ENCODE measurements at places on chromosomes 12 and 14. TPM values are rescaled to one million over a fixed set of nuclear protein-coding genes. Genes with fewer than 3 reads are reported as not detected.

MGAT2 gene
- 59.7 TPM for total RNA-seq

NUAK1 gene
- 31.4 TPM for total RNA-seq

LPAR5 gene
- total RNA-seq = not detected

SMIM41 gene
- 0.07 TPM for total RNA-seq

WNT1 gene
- not detected for total RNA-seq

SBNO1 gene
- 33.0 TPM for total RNA-seq

CPNE6 gene
- total RNA-seq = not detected

SERPINA3 gene
- total RNA-seq = 9.7 TPM

FZD10 gene
- not detected for total RNA-seq

BBOF1 gene
- 6.0 TPM for total RNA-seq

INHBE gene
- total RNA-seq = 2.0 TPM

CBLN3 gene
- 4.2 TPM for total RNA-seq

LAG3 gene
- not detected for total RNA-seq

ACOT6 gene
- not detected for total RNA-seq

ARHGEF25 gene
- total RNA-seq = 31.5 TPM

NGB gene
- not detected for total RNA-seq

SOX5 gene
- 6.6 TPM for total RNA-seq

PPP1R36 gene
- 1.2 TPM for total RNA-seq

CBX5 gene
- total RNA-seq = 47.0 TPM

RTN1 gene
- total RNA-seq = 2.8 TPM

MBD6 gene
- total RNA-seq = 15.3 TPM

INSM2 gene
- total RNA-seq = not detected

ANKRD52 gene
- total RNA-seq = 30.0 TPM

FOXN4 gene
- not detected for total RNA-seq

TAS2R14 gene
- 4.3 TPM for total RNA-seq

GNG2 gene
- total RNA-seq = 43.6 TPM

OR4E2 gene
- not detected for total RNA-seq

USP44 gene
- 0.69 TPM for total RNA-seq

BCL2L14 gene
- total RNA-seq = not detected

RIC8B gene
- 18.7 TPM for total RNA-seq

FAM222A gene
- total RNA-seq = 0.23 TPM

PCED1B gene
- total RNA-seq = 0.46 TPM

FGD4 gene
- total RNA-seq = 28.5 TPM

BDKRB1 gene
- total RNA-seq = 1.3 TPM

GZMB gene
- not detected for total RNA-seq

GRIP1 gene
- 0.33 TPM for total RNA-seq

TMEM132C gene
- total RNA-seq = not detected

IFNG-AS1 gene
- total RNA-seq = 0.07 TPM

KLRC1 gene
- total RNA-seq = not detected

TAS2R20 gene
- total RNA-seq = 3.8 TPM

GRIN2B gene
- total RNA-seq = not detected

DNAI7 gene
- total RNA-seq = 0.53 TPM

CLEC9A gene
- not detected for total RNA-seq

KLRC3 gene
- total RNA-seq = not detected

KRT85 gene
- not detected for total RNA-seq

CIROP gene
- total RNA-seq = not detected

POTEG gene
- total RNA-seq = not detected

TMPRSS12 gene
- total RNA-seq = not detected

KCNH3 gene
- total RNA-seq = 0.33 TPM

PRKD1 gene
- 40.5 TPM for total RNA-seq

CYP27B1 gene
- total RNA-seq = 0.20 TPM

CCDC175 gene
- not detected for total RNA-seq

KRT6C gene
- total RNA-seq = not detected

ZNF140 gene
- 25.7 TPM for total RNA-seq

SYCP3 gene
- 0.33 TPM for total RNA-seq

SLC17A8 gene
- total RNA-seq = not detected

SERPINA9 gene
- total RNA-seq = not detected

DPF3 gene
- total RNA-seq = 9.3 TPM
